Activated T-helper 17 cell treated with anti-CD3 and anti-CD28 coated beads, Interleukin-2, amount 50 U/mL, for 72 hours (primary cell): ENCODE measurements at places on chromosomes 2 and 18. TPM values are rescaled to one million over a fixed set of nuclear protein-coding genes. Genes with fewer than 3 reads are reported as not detected.

- ATAC-seq, result no peak
These were observed 20.2 kb downstream of the CACNB4 start for GRCh38 chr2:152078662-152079061.

DNA sequence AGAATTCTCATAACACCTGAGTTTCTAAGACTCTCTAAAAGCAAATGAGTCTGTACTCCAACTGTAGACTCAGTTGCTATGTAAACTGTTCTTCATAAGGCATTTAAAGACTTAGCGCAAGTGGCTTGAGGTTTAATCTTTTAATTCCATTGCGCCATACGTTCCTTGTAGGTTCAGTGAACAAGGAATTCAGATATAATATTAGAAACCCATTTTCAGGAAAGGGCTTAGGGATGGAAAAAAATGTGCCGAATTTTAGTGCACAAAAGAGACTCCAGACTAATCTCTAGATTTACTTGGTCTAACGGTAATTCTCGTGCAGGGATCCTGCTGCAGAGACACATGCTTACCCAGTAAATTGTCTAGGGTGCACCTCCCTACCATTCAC is 268.9 kb upstream of the TANK start:
- no peak for ATAC-seq

GRCh38 chr2:129188451-129188850 is 791.0 kb upstream of the RAB6C start:
- no peak for ATAC-seq

- ATAC-seq, result no peak
These were observed 134.7 kb upstream of the SMIM21 start for GRCh38 chr18:75562216-75562615.

DNA sequence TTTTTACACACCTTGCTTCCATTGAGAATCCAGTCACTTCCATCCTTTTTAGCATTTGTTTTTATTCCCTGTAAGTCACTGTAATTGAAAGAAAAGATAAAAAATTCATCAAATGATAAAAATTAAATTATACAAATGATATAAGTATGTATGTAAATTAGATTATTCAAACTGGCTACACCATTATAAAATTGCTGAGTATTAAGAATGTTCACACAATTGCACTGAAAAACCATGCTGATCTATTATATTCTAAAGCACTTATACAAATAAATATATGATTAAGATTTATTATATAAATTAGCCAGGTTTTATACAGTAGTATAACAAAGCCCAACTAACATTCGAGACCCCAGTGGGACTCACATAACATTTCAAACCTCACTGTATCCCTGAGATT is 15.1 kb downstream of the ACADL start:
- ATAC-seq, result no peak

- no peak for ATAC-seq
These were observed 22.1 kb downstream of the B3GNT2 start for GRCh38 chr2:62217970-62218369.

GRP gene
- not detected for total RNA-seq

GALNT3 gene
- total RNA-seq, result 10.8 TPM
